ENCODE measurements at places on chromosomes 2 and 18.

GRCh38 chr18:64992654-64993053 lies 758.2 kb upstream of the CDH7 start:
- DNase-seq, result no peak

- DNase-seq, result no peak
Observed at GRCh38 chr2:227853204-227853629, 18.2 kb upstream of the DAW1 start.

DNA sequence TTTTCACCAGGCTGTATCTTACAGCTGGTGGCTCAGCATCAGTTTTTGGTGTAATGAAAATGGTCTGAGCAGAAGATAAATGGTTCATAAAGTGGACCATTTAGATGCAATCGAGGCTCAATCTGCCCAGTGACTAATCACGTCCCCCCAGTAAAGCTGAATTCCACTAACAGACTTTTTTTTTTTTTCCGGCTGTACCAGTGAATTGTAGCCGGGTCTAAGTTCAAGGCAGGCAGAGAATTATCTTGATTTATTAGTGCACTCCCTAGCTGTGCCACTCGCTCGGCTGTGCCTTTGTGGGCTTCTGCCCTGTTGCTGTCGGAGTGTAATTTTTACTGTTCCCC lies 215.1 kb upstream of the POU3F3 start:
- DNase-seq, result no peak

DNA sequence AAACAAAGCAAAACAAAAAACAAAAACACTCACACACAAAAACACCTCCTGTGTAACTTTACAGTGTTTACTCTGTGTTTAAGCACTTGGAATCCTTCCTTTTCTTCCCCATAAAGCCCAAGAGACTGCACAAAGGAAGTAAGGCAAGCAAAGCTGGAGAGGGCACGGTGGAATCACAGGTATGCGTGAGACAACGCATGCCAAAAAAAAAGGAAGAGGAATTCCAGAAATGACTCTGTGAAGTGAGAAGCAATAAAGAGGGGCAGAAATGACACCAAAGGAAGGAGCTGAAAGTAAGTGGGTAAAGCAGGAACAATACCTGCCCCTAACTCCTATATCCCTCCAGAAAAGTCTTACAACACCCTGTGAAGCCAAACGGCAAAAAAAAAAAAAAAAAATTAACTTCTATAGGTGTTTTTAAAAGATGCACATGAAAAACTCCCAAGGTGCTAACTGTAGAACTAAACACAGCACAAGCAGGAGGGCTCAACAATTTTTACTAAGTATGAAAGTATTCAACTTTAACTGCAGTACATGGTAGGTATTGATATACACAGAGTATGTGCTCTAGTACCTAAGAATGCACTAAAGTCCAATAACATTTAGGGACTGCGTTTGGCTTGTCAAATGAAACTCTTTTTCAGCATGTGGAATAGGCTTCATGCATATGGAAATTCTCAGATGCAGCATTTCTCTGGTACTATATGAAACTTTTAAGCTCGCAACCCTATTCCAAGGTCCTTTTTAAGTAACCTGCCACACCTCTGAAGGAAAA lies 9.1 kb downstream of the RND3 start:
- DNase-seq, result no peak

GRCh38 chr2:14615121-14615520 lies 17.4 kb upstream of the LRATD1 start:
- DNase-seq, result no peak

- DNase-seq, result no peak
Observed at GRCh38 chr2:241706537-241706936, 4.7 kb downstream of the ING5 start.

DNA sequence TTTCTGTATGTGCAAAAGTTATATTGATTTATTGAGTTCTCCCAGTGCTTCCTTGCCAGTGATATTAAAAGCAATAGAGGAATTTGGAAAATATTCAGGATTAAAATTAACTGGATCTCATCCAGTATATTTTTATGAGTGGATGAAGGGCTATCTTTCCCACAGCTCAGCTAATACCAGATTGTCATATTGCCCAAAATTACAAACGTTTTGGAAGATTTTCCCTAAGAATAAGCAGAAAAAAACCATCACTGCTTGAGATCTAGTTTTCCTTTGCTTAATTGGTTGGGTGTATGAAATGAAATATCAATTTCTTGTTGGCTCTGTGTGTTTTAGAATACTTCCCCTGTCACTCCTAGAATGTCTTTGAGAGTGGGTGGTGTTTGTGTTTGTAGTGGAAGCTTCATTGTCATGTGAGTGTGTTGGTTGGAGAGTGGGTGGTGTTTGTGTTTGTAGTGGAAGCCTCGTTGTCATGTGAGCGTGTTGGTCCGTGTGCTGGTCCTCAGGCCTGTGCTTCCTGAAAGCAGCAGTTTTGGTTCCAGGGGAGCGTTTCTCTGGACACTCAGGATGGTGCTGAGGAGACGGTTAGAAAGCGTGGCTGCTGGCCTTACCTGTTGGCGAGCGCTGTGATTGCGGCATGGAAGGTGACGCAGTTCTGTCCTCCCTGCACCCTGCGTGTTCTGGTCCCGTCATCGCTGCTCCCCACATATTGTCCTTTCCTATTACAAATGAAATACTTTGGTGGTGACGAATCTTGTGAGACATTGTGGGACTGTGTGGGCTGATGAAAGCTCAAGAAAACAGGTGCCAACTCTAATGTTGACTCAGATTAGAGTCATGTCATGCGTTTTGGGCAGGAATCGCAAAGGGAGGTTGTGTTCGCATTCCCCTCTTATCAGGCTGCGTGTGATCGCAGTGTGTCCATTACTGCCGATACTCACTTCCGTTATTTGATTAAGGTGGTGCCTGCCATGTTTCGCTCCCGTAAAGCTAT lies 12.4 kb downstream of the ASB1 start:
- no peak for DNase-seq

- DNase-seq, result peak; percentile 36
Observed at GRCh38 chr2:226618875-226619605, 180.6 kb downstream of the IRS1 start.

DNA sequence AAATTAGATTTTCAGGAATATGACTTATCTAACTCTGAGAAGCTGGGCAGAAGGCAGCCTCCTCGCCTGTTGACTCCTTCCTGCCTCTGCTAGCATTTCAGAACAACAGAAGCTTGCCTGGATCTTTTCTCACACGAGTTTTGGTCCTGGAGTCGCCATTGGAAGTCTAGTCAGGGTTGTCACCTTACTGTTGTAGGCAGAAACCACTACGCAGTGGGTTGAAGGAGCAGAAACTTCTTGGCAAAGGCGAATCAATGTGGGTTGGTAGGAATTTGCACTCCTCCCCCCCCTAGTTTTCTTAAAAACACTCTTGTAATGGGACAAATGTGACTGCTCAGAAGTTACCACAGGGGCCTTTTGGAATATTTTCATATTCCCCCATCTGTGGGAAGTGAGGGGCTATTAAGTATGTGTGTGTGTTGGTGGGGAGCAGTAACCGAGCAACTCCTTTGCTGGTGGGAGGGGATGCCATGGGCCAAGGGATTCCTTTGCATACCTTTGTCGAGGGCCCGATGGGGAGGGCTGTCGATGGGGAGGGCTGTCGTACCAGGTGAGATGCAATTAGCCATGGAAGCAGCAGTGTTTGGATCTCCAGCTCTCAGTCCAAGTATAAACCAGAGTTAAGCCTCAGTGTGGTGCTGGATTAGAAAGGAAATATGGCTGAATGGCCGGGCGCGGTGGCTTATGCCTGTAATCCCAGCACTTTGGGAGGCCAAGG lies 117.4 kb downstream of the FMNL2 start:
- no peak for DNase-seq

- DNase-seq, result no peak
Observed at GRCh38 chr2:29189052-29189451, 73.8 kb downstream of the CLIP4 start.

GRCh38 chr2:29562896-29563295 lies 358.5 kb downstream of the ALK start:
- no peak for DNase-seq

DNA sequence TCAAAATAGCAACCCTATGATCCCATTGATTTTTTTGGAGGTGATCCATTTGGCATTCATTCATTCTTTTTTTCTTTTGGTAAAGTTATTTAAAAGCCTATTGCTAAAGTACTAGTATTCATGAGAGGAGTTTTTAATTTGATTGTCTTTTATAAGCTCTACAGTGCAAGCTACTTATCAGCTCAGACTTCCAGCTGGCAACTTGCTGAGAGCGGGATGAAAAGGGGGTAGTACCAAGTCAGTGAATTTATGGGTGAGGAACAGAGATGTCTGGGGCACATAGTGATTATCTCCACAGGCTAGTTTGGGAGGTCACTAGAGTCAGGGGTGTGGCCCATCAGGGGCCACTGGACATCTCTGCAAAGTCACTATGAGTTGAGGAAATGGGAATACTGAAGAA lies 202.4 kb downstream of the PIK3C3 start:
- no peak for DNase-seq

DNA sequence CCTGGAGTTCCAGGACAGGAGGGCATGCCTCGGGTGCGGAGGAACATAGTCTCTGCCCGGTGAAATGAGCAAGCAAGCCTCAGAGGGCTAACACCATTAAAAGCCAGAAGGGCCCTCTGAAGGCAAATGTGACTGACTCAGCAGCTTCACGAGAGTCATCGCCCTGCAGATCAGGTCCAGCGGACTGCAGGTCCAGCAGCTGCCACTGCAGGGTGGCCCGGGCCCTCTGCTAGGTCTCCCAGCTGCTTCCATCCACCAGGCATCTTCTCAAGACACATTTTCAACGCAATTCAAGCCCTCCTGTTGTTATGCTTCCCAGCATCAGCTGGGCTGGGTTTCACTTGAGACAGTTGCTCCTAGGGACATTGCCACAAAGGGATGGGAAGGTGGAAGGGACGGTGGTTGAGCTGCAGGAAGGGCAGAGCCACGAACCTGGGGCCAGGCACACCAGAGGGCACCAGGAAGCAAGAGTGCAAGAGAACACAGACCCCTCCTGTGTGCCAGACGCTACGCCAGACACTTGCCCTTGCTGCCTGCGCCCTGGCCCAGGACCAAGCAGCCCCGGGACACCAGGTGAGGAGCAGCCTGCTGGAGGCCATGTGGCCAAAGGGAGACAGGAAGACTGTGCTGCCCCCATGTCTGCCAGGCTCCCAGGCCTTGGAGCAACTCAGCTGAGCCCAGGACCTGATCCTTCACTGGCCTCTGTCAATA lies 173.0 kb downstream of the HDAC4 start:
- peak; percentile 18 for DNase-seq

DNA sequence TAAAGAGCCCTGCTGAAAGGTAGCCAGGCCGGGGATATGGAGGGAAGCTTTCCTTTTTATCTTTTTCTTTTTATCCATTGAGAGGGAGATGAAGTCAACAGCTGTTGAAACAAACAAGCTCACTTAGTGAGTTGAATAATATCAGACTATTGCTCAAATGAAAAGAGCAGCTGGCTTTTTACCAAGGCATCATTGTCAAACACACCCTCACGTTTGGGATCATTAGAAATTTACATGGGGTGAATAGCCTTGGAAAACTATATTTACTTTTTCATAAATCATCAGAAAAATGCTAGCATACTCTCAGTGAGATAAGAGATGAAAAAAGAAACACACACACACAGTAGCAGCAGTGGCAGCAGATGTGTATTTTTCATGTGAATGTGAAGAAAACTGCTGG lies 71.5 kb upstream of the HNMT start:
- peak; percentile 23 for DNase-seq

DNA sequence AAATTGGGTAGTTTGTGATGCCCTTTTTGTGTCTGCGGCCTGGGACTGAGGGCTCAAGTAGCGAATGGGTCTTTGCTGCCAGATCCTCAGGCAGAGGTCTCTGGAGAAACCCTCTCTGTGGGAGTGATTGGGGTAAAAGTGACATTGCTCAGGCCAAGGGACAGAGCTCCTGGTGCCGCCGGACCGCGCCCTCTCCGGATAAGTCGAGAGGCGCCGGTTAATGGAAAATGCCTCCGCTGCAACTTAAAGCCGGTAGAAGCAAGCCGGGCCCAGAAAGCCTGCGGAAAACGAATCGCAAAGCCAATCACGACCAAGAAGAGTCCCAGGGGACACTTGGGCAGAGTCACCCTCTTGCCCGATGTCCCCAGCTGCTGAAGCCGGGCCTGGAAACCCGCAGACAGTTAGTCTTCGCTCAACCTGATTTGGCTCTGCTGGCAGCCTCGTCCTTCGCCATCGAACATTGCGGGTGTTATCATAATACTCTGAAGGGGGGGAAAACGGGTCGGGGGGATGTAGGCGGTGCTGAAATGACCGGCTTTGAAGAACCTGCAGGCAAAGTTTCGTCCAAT lies 352 bp upstream of the HOXD12 start:
- DNase-seq, result no peak

- DNase-seq, result no peak
Observed at GRCh38 chr2:115129536-115129935, 687.1 kb downstream of the DPP10 start.

DNA sequence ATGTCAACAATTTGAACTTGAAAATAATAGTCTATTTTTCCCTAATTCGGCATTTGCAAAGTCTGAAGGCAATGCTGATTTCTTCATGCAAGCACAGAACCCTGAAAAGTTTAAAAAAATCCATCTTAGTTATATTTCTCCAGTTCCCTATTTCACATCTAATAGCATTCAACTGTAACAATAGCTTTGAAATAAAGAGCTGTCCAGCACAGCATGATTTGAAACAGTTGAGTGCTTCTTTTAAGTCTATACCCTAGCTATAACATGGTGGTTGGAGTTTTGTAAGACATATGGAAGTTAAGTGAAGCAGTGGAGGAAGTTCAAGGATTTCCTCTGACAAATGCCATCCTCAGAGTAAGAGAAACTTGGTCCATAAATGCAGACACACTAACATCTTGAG lies 691.9 kb downstream of the ERBB4 start:
- DNase-seq, result no peak

DNA sequence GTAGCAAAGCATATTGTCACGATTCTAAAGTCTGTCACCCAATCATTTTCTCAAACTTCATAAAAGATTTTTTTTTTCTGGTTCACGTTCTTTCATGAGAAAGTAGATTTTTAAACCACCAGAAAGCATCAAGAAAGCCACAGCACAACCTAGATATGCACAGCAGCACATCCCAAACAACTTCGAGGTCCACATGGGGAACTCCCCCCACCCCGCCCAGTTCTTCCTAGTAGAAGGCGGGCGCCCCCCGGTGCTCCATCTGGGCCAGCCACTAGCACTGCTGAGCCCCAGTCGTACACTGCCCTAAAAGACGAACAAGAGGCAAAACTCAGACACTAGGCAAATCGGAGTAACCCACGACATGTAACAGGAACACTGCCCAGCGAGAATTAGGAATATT lies 15.5 kb downstream of the HDLBP start:
- DNase-seq, result no peak

Data from NCI-H1694 treated with DMSO at 0.1 percent for 48 hours (cell line).